ENCODE measurements at places on chromosomes 7 and 10. TPM values are rescaled to one million over a fixed set of nuclear protein-coding genes. Genes with fewer than 3 reads are reported as not detected.

CCL24 gene
- polyA plus RNA-seq: not detected

SLC26A4 gene
- polyA plus RNA-seq: 0.79 TPM

- DNase-seq: no peak
- H3K4me3 ChIP-seq: no peak overlapping the region
- H3K36me3 ChIP-seq: no peaks in the 10 kb centered on the region
- H3K27me3 ChIP-seq: peaks cover 4% of the 10 kb centered on the region
- no peak overlapping the region for H3K27ac ChIP-seq
Measured at GRCh38 chr7:142992427-142992826, 30.3 kb upstream of the KEL start.

- no peak overlapping the region for H3K4me3 ChIP-seq
- peaks cover 11% of the 10 kb centered on the region for H3K27me3 ChIP-seq
- peaks cover 4% of the 10 kb centered on the region for H3K4me1 ChIP-seq
- no peak overlapping the region for H3K27ac ChIP-seq
- DNase-seq: no peak
Measured at GRCh38 chr7:132653366-132653930, 77.2 kb upstream of the PLXNA4 start.

DNA sequence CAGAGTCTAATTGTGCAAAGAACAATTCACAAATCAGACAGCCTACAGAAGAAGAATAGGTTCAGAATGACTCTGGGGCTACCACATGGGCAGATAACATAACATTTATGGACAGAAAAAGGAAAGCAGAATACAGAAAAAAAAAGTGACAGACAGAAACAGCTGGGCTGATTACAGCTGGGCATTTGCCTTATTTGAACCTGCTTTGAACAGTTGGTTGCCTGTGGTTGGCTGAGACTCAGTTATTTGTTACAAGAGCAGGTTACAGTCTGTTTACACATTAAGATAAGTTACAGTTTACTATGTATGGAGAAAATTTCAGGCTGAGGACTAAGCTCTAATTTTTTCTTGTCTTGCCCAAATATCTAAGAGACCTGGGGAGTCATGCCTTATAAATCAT is 327.2 kb downstream of the GALNT17 start:
- H3K4me3 ChIP-seq: no peak overlapping the region
- H3K27me3 ChIP-seq: no peaks in the 10 kb centered on the region
- H3K36me3 ChIP-seq: no peaks in the 10 kb centered on the region

DNA sequence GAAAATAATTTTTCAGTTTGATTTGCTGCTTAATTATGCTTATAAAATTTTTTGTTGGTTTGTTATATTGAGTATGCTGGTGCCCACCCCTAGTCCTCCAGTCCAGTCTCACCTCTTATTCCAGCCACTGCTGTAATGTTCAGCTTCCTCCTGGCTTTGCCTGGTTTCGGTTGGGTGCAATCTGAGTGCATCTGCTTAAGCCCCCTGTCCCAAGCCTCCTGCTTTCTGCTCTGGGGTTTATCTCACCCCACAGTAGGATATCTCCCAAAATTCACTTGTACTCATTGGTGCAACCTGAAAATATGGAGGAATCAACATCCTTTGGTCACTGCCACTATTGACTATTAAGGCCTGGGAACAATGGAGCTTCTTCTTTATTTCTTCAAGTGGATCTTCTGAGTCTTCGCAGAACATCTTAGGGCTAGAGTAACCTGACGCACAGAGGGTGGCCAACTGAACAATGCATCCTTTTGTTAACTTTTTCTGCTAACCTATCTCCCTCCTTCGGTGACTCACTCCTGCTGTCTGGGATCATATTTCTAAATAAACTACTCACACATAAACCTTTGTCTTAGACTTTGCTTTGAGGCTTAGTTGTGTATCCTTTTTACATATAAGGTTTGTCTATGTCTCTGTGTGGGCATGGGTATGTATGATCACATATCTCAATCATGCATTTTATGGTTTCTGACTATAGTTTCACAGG is 19.1 kb upstream of the SOSTDC1 start:
- H3K4me3 ChIP-seq: no peak overlapping the region
- DNase-seq: no peak
- no peaks in the 10 kb centered on the region for H3K36me3 ChIP-seq
- H3K27me3 ChIP-seq: no peaks in the 10 kb centered on the region
- no peaks in the 10 kb centered on the region for H3K4me1 ChIP-seq

PTPN20 gene
- polyA plus RNA-seq: not detected

DNA sequence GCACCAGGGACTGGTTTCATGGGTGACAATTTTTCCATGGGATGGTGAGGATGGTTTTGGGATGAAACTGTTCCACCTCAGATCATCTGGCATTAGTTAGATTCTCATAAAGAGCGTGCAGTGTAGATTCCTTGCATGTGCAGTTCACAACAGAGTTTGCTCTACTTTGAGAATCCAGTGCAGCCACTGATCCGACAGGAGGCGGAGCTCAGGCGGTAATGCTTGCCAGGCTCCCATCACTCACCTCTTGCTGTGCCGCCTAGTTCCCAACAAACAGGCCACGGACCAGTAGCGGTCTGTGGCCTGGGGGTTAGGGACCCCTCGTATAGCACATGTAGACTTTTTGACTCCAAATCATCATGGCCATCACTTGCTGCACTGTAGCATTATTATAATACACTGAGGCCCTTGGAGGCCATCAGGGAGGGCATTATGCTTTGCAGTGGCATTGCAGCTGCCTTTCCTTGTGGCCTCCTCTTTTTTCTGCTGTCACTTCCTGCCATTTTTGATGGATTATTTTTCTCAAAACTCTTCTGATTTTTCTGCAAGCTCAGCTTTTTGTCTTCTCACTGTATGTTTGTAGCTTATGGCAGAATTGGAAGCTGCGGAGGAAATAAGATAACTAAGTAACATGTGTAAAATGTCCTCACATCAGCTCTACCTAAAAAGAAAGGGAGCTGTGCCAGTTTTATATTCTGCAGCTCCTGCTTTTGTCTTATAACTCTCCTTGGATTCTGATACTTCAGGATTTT is 18.5 kb downstream of the CSGALNACT2 start:
- H3K4me1 ChIP-seq: peaks cover 15% of the 10 kb centered on the region
- H3K27me3 ChIP-seq: no peaks in the 10 kb centered on the region
- H3K27ac ChIP-seq: no peak overlapping the region

CCDC172 gene
- polyA plus RNA-seq: not detected

- no peaks in the 10 kb centered on the region for H3K36me3 ChIP-seq
- H3K4me1 ChIP-seq: peaks cover 16% of the 10 kb centered on the region
- no peak overlapping the region for H3K4me3 ChIP-seq
- no peak for DNase-seq
- no peaks in the 10 kb centered on the region for H3K27me3 ChIP-seq
Measured at GRCh38 chr7:24727154-24728120, 29.8 kb downstream of the GSDME start.

CYP3A7 gene
- not detected for polyA plus RNA-seq

GRCh38 chr7:17623546-17624185 is 316.6 kb downstream of the SNX13 start:
- H3K27me3 ChIP-seq: no peaks in the 10 kb centered on the region
- no peak overlapping the region for H3K27ac ChIP-seq
- H3K4me3 ChIP-seq: no peak overlapping the region
- H3K36me3 ChIP-seq: no peaks in the 10 kb centered on the region
- no peaks in the 10 kb centered on the region for H3K4me1 ChIP-seq
